ENCODE measurements at places on chromosomes 16 and 17.

- DNase-seq: no peak
Observed at GRCh38 chr16:59242556-59242955, 508.4 kb upstream of the GOT2 start.

GRCh38 chr16:8583732-8584131, 6.6 kb downstream of the TMEM114 start:
- no peak for DNase-seq

DNA sequence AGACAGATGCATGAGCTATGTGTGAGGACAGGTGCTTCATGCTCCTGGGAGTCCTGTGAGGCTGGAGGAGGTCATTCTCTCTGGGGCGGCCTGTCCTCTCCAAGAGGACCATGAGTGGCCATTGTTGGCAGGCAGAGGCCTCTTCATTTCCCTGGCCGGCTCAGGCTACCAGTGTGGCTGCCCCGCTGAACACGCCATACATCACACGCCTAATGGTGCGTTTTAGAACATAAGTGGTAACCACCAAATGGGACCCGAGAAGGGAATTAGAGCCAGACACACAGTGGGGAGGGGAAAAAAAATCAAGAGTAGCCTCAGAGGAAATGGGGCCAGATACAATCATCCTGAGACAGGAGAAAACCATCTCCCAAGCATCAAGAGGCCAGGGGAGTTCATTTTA, 140.0 kb downstream of the SPACA3 start:
- DNase-seq: no peak

DNA sequence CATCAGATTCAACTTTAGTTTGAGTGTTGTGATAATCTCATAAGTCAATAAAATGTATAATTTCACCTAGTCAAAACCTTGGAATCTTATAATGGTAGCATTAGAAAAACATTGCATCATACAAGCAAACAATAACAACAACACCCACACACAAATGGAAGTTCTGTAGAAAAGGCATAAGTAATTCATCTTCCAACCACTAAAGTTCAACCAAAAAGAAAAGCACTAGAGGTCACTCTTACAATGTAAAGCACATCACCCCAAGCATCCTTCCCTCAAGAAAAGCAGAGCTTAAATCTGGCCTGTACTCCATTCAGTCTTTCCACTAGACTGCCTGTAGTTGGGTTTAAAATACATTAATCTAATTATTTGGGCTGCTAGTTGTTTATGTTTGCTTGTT, 1.8 kb downstream of the CNTNAP4 start:
- DNase-seq: no peak

GRCh38 chr17:82487910-82488309, 29.4 kb downstream of the NARF start:
- DNase-seq: no peak

GRCh38 chr16:84754353-84754856, 54.6 kb downstream of the USP10 start:
- DNase-seq: no peak

- DNase-seq: no peak
Observed at GRCh38 chr17:50872710-50873424, 6.7 kb upstream of the TOB1 start.

DNA sequence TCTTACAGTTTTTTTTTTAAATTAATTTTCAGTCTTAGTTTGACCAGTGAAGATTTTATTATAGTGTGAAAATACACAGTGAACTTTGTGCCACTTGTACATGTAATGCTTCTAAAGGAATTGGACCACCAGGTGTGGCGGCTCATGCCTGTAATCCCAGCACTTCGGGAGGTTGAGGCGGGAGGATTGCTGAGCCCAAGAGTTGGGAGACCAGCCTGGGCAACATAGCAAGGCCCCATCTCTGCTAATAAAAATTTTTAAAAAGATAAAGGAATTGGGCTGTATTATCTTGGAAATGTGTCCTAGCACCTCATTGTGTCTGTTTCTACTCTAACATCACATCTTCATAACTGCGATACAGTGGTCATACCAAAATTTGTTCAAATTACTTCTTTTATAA, 3.8 kb downstream of the IST1 start:
- DNase-seq: no peak

DNA sequence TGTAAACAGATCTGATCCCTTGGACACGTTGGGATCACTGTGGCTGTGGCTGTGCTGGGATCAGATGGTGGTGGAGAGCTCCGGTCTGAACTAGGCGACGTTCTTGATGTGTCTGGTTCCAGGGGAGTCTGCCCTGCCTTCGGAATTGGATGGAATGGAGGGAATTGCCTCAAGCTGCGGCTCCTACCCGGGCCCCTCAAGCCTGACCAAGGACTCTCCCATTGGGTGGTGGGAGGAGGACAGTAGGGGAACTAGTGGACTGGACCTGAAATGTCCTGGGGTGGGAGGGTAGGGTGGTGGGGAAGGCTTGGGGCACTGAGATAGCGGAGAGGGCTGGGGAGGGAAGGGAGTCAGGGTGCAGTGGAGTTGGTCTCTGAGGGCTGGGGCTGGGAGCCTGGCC, 3.2 kb upstream of the UBALD1 start:
- DNase-seq: no peak
